ENCODE measurements at places on chromosomes 11 and 22.

- DNase-seq = no peak
Measured at GRCh38 chr22:25054943-25055511, 102.5 kb downstream of the KIAA1671 start.

DNA sequence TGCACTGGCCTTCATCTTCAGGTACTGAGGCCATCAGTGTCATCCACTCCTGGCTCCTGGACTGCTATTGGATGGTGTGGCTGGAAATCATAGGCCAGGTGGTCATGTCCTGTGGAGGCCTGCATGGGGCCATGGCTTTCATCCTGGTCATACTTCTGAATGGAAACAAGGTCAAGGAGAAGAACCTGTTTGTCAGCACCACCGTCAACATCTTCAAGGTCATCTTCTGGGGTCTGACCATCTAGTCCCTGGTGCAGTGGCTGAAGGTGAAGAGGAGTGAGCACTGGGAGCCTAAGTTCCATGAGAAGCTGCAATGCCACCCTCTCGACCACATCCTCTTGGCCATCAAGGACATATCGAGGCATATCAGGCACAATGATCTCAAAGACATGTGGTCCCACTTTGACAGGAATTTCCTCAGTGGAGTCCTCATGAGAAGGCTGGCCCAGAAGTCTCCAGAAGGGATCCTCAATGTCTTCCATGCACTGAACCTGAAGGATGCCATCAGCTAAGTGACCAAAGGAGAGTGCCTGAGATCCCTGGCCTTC is 120.0 kb upstream of the SERPIND1 start:
- no peak for DNase-seq

DNA sequence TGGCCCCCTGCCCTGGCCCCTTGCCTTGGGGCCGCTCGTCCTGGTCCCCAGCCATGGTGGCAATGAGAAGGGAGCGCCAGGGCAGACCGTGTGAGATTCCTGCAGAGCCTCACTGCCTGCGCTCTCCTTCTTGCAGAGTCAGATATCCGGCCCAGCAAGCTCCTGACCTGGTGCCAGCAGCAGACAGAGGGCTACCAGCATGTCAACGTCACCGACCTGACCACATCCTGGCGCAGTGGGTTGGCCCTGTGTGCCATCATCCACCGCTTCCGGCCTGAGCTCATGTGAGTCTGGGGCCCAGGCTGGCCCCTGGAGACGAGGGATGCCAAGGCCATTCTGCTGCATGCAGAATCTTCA is 114.1 kb downstream of the MICAL2 start:
- no peak for DNase-seq

- DNase-seq = no peak
Measured at GRCh38 chr11:36512016-36512415, 1.9 kb upstream of the TRAF6 start.

DNA sequence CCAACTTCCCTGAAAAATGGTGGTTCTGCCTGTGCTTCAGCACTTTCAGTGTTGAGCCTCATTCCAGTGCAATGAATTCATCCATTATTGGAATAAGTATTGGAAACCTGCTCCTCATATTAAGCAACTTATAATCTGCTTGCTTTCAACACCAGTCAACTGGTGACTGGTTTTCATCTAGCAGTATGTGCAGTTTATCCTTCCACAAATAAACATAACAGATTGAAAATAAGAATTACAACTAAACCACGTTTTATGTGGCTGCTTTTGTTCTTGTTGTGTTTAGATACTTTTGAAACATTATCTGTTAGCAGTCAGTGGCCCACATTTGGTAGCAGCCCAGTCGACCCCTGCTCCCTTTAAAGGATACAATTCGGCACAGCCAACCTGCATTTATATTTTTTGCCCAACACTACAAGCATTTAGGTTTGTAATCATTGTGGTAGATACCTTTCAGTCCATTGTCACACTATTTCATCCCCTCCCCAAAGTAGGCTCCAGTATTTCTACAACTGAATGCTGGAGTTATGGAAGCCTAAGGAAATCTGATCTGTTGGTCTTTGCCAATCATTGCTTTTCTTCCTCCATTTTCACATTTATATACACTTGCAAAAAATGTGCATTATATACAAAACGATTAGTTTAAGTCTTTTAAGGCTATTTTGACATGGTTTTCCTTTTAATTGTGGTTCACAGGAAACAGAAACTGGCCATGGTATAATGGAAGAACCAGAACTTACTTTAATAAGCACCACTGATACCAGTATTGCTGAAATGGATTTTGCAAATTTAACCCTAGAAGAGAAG is 13.1 kb downstream of the TAF1D start:
- DNase-seq = no peak

- DNase-seq = peak; percentile 79
Measured at GRCh38 chr11:92753161-92753560, 216.3 kb upstream of the MTNR1B start.

DNA sequence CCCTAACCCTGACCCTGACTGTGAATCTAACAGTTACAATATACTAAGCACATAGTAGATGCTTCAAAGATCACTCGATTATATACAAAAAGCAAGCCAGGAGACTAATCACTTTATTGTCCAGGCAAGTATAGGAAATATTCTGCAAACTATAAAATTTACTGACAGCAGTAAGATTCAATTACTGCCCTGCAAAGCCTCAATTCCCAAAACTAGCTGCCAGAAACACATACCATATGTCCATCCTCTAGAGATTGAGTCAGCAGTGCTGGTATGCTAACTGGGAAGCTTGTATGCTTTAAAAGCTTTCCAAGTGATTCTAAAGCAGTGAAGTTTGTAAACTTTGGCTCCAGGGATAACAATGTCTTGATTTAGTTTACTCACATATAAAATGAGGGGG is 26.1 kb downstream of the CSTF3 start:
- DNase-seq = no peak

DNA sequence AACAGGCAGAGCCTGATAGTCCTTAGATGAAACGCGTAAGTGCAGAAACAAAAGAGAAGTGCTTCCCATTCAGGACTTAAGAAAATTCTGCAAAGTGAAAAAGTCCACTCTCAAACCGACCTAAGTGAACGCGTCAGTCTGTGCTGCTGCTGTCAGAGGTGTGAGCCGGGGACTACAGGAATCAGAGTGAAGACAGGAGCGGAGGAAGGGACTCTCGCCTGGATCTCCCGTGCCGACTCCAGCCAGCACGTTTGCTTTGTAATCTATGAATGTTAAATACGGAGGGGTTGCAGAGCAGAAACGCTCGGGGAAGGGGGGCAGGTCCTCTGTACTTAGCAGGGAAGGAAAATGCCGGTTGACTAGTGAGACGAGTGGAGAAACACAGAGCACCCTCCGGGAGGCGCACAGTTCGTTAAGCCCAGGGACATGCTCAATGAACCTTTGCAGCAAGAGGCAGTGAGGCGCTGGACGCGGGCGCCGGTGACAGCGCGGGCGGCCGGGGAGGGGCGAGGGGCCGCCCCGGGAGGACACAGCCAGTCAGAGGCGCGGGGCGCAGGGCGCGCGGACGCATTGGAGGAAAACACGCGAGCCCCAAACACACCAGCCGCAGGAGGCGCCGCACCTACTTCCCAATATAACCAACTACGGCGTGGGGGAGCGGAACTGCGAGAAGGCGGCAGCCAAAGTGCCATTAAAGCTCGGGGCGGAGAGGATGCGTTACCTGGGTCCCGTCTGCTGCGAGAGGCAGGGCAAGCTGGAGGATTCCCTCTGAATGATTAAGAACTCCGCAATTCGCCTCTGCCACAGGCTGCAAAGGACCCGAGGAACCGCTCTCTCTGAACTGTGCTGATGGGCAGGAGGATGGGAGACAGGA is at the start of gene CNTN5:
TSS of gene CNTN5 (plus strand) at position 598 of the 874 bp plus-strand sequence.
- DNase-seq = peak; percentile 27

DNA sequence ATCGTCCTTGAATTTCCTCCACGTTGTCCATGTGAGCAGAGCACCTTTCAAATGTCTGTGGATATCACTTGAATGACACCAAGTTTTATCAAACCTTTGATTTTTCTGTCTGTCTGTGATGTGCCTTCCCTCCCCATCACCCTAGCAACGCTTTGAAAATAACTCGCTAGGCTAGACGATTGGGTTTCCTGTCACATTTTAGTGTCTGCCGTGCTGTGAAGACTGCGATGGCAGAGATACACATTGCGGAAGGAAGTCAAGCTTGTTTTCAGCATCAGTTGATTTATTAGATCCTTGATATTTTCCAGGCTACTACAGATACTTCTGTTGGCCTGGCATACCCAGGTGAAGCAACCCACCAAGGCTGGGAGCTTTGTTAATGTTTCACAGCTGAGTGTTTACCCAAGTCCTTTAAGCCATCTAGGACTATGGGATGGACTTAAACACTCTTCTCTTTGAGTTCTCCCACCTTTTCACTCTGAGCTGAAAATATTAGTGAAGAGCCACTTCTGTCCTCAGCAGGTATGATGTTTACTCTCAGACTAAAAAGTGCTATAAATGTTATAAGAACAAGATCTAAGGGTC is 93.6 kb upstream of the CD44 start:
- no peak for DNase-seq

DNA sequence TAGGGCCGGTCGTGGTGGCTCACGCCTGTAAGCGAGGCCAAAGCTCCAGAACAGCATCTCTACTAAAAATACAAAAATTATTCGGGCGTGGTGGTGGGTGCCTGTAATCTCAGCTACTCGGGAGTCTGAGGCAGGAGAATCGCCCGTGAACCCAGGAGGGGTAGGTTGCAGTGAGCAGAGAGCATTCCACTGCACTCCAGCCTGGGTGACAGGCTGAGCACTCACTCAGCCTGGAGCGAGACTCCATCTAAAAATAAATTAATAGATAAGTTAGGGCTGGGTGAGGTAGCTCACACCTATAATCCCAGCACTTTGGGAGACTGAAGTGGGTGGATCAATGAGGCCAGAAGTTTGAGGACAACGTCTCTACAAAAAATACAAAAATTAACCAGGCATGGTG is 10.2 kb upstream of the TAB1 start:
- no peak for DNase-seq

GRCh38 chr22:43185860-43186261 is 1.1 kb downstream of the TTLL12 start:
- DNase-seq = peak; percentile 21

- no peak for DNase-seq
Measured at GRCh38 chr22:47209040-47209514, 446.6 kb downstream of the TBC1D22A start.

DNA sequence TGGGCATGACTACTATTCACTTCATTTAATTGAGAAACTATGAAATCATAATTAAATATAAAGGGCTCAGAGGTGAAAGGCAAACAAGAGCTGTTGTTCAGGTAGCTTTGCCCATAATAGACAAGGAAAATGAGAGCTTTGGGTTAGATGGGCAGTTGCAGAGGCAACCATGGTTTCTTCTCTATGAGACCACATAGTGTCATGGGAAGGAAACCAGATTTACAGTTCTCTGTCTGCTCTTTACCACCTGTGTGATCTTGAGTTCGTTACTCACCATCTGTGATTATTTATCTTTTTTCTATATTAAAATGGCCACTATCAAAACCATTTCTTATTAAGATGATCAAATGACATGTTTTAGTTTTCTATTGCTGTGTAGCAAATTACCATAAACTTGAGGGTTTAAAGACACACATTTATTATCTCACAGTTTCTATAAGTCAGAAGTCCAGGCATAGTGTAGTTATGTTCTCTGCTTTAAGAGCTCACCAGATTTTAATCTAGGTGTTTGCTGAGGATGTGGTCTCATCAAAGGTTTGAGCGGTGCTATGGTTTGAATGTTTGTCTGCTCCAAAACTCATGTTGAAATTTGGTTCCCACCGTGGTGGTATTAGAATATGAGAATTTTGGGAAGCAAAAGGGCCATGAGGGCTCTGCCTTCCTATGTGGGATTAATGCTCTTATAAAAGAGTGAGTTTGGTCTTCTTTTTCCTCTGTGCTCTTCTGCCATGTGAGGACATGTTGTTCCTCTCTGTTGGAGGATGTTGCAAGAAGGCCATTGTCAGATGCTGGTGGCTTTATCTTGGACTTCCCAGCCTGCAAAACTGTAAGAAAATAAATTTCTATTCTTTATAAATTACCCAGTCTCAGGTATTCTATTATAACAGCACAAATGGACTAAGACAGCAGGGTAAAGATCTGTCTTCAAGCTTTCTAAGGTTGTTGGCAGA is 38.2 kb downstream of the OR2AG2 start:
- no peak for DNase-seq

DNA sequence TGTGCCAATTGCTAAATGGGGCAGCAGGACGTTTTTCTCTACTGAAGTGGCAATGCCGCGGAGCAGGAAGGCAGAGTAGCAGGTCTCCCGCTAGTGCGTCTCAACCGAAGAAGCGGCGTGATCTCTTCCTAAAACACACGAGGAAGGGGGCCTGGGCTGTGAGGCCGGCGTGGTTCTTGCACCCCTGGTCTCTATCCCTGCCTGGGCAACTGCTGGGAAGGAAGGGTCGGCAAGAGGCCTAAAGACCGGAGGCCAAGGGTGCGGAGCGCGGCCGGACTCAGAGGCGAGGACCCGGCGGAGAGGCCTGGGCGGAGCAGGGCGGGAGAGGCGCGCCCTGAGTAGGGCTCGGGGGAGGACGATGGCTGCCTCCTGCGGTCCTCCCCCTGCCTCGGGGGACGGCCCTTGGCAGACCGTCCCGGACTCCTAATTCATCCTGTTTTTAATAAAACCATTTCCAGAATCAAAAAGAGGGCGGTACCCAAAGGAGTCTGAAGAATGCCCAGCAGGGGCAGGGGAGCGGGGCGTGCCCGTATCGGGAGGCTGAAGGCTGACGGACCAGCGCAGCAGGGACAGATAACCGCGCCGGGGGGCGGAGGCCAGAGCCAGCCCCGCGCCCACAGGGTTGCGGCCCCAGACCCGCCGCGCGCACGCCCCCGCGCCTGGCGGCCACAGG is 572 bp upstream of the APLP2 start:
- DNase-seq = peak; percentile 71

DNA sequence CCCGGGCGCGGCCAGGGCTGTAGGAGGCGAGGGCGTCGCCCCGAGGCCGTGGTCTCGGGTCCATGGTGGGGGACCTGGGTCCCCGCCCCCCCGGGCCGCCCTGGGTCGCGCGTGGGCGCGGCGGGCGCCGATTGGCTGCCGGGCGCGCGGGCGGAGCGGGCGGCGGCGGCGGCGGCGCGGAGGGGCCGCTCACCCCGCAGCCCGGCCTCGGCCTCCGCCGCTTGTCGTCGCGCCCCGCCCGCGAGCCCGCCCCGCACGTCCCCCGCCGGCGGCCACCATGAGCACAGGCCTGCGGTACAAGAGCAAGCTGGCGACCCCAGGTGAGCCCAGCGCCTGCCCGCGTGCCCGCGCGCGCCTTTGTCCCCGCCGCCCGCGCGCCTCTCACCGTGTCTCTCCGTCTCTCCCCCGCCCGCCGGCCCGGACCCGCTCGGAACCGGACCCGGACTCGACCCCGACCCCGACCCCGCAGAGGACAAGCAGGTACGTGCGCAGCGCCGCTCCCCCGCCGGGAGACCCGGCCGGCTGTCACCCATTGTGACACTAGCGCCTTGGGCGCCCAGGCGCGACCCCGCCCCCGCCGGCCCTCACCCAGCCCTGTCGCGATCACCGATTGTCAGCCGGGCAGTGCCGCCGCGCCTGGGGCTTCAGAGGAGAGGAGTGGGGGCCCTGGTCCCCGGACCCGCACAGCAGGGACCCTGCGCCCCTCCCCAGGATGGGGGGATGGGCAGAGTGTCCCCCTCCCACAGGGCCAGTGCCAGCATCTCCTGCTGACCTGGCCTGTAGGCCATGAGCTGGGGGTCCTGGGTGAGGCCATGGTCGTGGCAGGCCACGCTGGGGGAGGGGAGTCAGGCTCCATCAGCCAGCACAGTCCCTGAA is at the start of gene SEPTIN5:
TSS of gene SEPTIN5 (plus strand) at position 192 of the 876 bp plus-strand sequence. CDS start at position 278, 86 bp downstream.
- DNase-seq = no peak

- no peak for DNase-seq
Measured at GRCh38 chr11:46537121-46537520, 56.7 kb downstream of the AMBRA1 start.

- DNase-seq = no peak
Measured at GRCh38 chr11:6813656-6814055, 14.2 kb upstream of the OR6A2 start.

All from putamen (tissue), 1 donor.